ENCODE measurements at places on chromosomes 16 and 17.

GRCh38 chr17:77728871-77729270 is 229.6 kb upstream of the TNRC6C start:
- DNase-seq: no peak

DNA sequence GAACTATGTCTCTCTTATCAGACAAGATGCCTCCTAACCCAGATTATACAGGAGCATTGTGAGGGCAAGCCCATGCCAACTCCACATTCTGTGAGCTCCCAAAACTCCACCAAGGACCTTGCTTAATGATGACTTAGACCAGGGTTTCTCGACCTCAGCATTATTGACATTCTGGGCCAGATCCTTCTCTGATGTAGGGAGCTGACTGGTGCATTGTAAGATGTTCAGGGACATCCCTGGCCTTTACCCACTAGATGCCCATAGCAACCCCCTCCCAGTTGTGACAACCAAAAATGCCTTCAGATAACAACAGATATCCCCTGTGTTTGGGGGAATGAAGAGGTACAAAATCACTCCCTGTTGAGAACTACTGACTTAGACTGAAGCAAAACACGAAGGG is 43.6 kb downstream of the HOXB1 start:
- no peak for DNase-seq

DNA sequence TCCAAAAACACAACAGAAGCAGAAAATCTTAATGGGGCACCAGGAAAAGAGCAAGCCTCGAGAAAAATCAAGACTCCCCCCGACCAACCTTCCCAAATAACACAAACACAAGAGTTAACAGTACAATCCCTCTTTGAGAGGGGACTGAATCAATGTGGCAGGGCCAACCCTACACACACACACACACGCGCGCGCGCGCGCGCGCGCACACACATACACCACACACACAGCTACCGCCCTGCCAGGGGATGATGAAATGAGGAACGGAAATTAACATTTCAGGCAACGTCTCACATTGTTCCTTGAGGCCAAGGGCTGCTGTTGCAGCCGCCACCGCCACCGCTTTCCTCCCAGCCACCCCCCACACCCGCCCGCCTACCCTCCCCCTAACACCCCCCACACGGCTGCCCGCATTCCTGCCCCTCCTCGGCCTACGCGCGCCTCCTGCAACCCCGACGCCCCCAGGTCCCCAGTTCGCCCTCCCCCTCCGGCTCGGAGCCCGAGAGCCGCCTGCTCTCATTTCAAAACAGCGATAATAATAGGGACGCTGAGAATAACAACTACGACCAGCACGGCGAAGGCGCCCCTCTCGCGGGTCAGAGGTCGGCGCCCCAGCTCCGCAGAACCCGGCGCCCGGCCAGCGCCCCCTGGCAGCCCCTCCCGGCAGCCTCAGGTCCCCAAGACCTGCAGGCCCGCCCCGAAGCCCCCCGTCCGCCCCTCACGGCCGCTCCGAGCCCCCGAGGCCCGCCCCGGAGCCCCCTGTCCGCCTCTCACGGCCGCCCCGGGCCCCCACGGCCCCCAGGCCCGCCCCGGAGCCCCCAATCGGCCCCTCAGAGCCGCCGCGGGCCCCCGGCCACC is 1.1 kb downstream of the ANKRD11 start:
- peak; percentile 93 for DNase-seq

DNA sequence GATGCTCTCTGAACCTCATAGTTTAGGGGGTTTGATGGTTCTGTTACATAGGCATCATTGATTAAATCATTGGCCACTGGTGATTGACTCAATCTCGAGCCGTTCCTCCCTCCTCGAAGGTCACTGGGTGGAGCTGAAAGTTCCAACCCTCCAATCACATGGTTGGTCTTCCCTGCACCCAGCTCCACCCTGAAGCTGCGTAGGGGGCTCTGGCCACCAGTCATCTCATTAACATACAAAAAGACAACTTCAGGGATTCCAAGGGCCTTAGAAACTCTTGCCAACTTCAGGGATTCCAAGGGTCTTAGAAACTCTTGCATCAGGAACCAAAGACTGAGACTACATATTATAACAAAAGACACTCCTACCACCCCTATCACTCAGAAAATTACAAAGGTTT is 306.5 kb upstream of the TNRC6C start:
- DNase-seq: no peak

DNA sequence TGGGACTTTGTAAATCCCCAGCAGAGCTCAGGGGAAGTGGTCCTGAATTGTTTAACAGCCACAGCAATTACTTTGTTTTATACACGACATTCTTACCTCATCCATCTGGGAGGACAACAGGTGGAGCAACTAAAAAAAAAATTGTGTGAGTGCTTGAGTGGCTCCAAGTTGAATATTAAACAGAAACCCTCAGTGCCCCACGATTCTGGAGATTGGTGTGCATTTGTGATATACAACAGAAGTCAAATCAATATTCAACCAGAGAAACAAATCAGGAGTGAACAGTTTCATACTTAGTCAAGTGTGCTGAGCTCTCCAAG is 204.8 kb downstream of the HAPSTR1 start:
- DNase-seq: no peak

DNA sequence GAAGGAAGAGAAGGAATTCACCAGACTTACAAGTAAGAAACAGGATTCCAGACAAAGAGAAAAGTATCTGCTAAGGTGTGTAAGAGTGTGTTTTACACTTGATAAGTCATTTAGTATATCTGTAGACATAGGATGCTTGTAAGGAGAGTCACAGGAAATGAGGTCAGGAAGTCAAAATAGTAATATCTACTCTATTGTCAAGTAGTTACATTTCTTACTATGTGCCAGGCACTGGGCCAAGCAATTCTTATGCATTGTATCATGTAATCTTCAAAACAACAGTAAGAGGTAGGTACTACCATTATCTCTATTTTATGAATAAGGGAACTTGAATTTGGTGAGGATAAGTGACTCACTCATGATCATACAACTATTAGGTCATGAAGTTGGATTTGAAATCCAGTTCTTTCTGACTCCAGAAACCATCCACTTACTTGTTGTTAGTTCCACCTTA is 129.1 kb downstream of the SNX11 start:
- DNase-seq: no peak

- DNase-seq: no peak
Observed at GRCh38 chr16:67084345-67085028, 25.3 kb upstream of the PHAF1 start.

DNA sequence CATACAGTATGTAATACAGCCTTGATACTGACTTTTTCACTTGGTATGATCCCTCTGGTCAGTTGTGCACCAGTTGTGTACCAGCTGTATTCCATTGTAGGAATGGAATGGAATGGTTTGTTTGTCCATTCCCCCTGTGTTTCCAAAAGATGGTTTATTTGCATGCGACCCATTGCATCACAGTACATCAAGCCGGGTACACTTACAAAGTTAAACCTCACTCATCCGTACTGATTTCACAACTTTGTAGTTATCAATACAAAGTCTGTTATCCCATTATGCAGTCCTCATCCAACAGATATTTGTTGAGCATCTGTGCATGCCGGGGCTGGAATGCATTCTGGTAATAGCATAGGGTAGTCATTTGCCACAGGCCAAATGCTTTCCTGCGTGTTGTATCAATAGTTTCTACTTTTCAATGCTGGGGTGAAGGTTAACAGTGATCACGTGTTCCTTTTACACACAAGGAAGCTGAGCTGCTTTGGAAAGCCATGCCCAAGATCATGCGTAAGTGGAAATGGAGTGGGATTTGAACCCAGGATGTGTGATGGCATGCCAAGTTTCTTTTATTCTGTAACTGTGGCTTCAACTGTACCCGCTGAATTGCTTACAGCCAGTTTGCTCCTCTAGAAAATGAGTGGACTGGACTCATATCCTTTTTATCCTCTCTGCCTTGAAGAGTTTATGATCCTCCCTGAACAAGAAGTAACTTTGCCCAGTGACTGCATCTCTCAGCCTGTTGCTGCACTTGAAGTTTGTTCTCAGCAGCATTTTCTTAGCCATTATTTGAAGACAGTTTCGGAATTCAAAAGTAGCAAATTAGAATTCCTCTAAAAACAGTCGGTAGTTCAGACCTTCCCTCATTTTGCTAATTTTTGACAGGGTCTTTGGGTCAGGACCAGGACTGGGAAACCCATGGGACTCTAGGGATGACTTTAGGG is 228.5 kb downstream of the CCDC182 start:
- peak; percentile 40 for DNase-seq

GRCh38 chr17:42323268-42323773 is 35.0 kb downstream of the STAT5A start:
- DNase-seq: no peak

- no peak for DNase-seq
Observed at GRCh38 chr17:14366199-14366598, 65.3 kb downstream of the HS3ST3B1 start.

DNA sequence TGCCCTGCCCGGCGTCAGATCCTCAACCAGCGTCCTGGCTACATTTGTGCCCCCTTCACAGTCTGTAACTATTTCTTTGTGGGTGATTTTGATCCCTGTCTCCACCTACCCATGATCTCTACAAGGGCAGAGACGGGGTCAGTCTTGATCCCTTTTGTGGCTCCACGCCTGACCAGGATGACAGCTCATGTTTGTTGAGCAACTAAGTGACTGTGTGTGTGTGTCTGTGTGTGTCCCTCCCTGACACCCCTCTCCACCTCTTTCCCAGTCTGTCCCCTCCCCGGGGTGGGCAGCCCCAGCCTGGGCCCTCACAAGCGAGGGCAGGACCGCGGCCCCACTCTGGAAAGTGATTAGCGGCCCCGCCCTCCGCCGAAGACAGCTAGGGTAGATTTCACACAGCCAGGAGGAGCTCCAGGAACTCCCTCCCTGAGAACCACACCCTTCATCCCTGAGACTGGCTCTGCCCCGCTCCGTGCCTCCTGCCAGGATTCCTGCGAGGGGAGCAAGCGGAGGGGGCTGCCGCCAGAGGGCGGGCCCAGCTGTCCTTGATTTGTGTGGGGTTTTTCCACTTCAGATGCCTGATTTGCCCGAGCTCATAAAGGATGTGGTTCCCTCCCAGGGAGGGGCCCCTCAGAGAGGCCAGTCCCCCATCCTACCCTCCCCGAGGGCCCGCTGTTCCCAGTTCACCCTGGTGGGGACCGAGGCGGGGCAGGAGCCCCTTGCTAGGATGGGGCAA is 5.3 kb upstream of the HS3ST6 start:
- DNase-seq: no peak

DNA sequence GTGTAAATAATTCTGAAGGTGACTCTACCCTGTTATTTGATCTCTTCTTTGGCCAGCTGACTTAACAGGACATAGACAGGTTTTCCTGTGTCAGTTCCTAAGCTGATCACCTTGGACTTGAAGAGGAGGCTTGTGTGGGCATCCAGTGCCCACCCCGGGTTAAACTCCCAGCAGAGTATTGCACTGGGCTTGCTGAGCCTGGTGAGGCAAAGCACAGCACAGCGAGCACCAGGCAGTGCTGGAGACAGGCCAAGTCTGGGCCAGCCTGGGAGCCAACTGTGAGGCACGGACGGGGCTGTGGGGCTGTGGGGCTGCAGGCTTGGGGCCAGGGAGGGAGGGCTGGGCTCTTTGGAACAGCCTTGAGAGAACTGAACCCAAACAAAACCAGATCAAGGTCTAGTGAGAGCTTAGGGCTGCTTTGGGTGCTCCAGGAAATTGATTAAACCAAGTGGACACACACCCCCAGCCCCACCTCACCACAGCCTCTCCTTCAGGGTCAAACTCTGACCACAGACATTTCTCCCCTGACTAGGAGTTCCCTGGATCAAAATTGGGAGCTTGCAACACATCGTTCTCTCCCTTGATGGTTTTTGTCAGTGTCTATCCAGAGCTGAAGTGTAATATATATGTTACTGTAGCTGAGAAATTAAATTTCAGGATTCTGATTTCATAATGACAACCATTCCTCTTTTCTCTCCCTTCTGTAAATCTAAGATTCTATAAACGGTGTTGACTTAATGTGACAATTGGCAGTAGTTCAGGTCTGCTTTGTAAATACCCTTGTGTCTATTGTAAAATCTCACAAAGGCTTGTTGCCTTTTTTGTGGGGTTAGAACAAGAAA is 5.1 kb downstream of the STH start:
- no peak for DNase-seq
